ENCODE measurements at places on chromosomes 5 and 9.
A peak's percentile ranks its signal among the peaks of the same experiment; 100 is the strongest.

- no peak for DNase-seq
Observed at GRCh38 chr5:107393851-107394250, 276.9 kb downstream of the EFNA5 start.

- DNase-seq = peak; percentile 79
Observed at GRCh38 chr5:15501091-15501791, 1.3 kb downstream of the FBXL7 start.

DNA sequence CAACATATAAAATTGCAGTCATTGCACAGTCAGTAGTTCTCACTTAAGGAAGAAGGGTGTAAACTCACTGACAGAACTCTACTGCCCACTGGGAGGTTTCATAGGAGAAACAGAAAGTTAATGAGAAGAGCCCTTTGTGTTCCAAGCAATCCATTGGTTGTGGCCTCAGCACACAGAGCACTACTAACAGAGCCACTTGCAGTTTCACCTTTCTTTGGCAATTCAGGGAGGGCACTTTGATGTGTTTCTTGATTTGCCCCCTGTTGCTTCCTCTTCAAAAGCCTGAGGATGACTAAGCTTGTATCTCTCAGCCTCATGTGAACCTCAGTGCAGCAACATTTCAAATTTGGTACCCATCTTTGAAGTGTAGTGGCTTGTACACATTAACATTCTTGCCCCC is 409.4 kb downstream of the DMRTA1 start:
- no peak for DNase-seq

DNA sequence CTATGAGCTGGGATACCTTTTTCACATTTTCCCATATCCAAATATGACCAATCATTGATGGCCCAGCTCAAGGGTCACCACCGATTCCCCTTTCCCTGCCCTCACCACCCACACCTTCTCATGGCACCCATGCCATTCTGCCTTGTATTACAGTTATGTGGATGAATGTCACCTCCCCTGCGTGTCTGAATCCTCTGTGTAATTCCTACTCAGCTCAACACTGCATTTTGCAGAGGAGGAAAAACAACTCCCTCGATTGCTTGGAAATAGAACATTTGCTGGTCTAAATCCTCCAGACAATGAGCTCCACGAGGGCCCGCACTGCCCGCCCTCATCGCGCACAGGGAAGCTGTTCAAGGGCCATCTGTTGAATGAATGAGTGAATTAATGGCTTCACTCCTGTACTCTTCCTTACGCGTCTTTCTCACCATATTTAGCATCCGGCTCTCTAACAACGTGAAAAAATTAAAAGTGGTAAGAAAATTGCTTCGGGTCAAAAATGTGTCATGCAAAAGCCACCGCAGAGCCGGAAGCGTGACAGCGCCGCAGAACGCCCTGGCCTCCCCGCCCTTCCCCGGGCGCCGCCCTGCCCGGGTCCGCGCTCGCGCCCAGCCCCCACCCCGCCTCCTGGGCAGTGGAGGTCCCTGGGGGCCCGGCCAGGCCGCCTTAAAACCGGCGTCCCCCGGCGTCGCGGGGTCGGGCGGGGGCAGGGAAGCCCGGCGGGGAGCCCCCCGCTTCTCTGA is 704 bp downstream of the SUSD1 start:
- peak; percentile 37 for DNase-seq

DNA sequence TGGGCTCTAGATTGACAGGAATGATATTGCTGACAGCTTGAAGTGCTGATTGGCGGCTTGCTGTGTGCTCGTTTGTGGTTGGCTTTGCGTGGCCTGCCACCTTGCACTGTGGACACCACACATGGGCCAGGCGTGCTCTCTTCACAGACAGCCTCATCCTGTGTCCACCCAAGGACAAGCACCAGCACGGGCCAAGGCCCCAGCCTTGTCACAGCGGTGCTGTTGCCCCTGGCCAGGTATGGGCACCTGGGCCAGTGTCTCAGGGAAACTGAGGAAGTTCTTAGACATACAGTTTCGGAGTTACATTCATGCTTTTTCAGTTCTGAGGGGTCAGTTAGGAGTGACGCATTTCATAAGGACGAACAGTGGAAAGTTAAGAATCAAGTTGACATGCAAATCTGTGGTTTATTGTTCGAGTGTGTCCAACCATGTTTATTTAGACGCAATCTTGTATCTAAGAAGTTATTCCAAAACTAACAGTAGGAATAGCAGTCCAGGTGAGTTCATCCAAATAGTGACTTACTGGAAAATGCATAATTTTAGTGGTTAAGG is 125.9 kb downstream of the EHMT1 start:
- no peak for DNase-seq

- peak; percentile 89 for DNase-seq
Observed at GRCh38 chr5:125198270-125198974, 452.0 kb upstream of the ZNF608 start.

GRCh38 chr5:113378081-113378480 is 56.7 kb downstream of the TSSK1B start:
- no peak for DNase-seq

- DNase-seq = no peak
Observed at GRCh38 chr5:127406326-127407121, 110.9 kb upstream of the PRRC1 start.

- no peak for DNase-seq
Observed at GRCh38 chr5:26868504-26868903, 169.9 kb downstream of the CDH9 start.

DNA sequence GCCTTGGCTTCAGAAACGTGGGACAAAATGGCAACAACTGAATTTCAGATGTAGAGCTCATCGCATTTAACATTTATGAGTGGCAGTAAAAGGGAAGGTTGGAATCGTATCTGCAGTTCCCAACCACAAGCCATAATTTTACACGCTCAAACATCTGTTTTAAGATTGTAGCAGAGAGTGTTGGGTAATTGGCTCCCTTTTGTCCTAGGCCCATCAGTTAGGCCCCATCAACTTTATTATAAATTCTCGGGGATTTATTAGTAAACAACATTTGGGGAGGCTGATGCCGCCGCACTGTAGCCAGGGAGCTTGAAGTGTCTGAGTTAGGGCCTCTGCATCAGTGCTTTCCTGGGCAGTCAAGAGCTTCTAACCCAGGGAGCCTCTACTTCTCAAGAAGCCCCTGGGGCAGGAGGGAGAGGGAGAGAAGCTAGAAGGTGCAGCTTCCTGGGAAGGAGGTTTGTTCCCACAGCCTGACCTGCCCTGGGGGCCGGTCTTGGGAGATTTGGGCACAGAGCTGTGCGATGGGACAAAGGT is 66.2 kb downstream of the HSPA4 start:
- DNase-seq = no peak

DNA sequence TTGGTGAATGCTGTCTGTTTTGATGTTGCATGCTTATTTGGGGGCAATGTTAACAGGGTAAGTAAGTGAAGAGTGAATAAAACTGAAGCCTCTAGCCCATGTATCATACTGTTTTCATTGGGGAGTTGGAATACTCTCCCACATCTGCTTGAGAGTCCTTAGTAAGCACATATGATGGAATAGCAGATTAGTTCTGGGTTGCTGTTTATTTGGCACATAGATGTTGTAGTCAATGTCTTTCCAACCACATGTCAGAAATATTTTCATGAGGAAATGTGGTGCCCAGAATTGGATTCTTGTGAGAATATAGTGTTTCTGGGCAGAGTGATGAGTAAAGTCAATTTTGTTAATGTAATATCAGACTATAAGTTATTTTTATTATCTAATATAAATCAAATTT is 611.7 kb upstream of the FTMT start:
- DNase-seq = peak; percentile 12

GRCh38 chr5:135930949-135931295 is 23.9 kb downstream of the LECT2 start:
- no peak for DNase-seq

- no peak for DNase-seq
Observed at GRCh38 chr5:64969578-64969977, 200.8 kb downstream of the CWC27 start.

- no peak for DNase-seq
Observed at GRCh38 chr9:31519424-31519823, 865.0 kb upstream of the ACO1 start.

DNA sequence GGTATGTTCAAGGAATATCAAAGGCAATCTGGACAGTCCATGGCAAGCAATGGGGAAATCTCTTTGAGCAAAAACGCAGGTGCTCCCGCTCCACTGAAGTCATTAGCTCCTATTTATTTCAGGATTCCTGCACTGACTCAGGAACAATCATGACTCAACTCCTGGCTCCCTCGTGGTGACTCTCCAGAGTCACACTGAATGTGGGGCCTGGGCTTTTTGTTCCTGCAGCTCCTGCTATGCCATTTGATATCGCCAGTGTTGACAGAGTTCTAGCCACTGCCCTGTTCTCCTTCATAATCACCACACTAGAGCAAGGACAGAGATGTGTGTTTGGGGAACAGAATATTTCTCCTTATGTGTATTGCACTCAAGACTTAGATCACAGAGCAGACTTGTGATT is 187.2 kb upstream of the ZNF462 start:
- DNase-seq = no peak

- DNase-seq = no peak
Observed at GRCh38 chr5:122612901-122613300, 162.0 kb upstream of the SNX2 start.

DNA sequence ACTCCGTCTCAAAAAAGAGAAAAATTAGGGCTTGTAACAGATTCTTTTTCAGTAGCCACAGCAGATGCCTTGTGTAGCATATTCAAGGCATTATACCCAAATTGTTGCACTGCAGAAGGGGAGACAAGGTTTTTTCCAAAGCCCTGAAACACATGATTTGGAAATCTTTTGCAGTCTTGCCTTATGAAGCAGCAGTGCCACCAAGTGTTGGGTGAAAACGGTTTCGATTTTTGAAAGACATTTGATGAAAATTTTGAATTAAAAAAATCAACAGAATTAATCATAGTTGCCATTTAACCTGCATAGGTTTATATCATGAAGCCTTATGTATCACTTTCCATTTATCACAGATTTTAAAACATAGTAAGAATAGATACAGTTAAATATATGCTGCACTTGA is 479.5 kb downstream of the TAF11L14 start:
- peak; percentile 10 for DNase-seq

DNA sequence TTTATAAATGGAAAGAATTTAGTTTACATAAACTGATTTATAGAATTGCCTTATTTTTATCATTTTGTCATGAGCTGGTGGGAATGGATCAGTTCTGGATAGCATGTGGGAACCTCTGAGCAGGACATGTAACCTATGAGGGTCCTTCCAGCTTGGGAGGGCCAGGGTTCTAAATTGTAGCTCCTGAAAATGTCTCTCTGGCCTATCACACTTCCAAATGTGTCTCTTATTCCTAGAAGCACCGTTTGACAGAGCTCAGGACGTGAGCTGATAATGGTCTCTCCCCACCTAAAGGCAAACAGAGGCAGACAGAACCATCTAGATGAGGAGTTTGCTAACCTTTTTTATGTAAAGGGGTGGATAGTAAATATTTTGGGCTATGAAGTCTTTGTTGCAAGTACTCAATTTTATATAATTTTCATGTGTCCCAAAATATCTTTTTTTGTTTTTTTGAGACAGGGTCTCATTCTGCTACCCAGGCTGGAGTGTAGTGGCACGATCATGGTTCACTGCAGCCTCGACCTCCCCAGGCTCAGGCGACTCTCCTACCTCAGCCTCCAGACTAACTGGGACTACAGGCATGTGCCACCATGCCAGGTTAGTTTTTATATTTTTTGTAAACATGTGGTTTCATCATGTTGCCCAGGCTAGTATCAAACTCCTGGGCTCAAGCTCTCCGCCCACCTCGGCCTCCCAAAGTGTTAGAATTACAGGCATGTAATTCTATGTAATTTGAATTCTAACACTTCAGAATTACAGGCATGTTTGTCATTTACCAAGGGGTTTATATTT is 4.0 kb downstream of the TRAF1 start:
- DNase-seq = no peak

- DNase-seq = no peak
Observed at GRCh38 chr9:124222109-124222508, 35.6 kb upstream of the NEK6 start.

DNA sequence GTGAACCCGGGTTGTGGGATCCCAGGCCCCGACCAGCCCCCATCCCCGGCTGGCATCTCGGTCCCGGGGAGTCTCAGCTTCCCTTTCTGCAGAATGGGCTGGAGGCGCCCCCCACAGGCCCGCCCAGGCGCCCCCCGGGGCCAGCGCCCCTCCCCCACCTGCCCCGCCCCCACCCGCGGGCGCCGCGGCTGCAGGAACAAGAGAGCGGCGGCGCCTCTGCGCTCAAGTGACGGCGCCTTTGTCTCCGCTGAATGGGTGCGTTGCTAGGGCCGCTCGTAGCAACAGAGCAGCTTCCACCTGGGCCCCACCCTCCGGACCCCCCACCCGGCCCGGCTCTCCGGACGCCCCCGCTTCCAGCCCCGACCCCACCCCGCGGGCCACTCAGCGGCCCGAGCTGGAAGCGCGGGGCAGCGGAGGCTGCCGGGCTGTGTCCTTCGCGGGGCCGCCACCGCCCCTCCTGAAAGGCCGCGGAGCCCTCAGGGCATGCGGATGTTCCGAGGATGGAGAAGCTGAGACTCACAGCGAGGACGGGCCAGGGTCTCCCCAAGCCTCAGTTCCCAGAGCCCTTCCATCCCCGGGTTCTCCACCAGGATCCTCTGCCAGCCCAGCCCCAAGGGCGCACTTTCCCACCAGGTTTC is 27.5 kb downstream of the ADGRD2 start:
- no peak for DNase-seq

DNA sequence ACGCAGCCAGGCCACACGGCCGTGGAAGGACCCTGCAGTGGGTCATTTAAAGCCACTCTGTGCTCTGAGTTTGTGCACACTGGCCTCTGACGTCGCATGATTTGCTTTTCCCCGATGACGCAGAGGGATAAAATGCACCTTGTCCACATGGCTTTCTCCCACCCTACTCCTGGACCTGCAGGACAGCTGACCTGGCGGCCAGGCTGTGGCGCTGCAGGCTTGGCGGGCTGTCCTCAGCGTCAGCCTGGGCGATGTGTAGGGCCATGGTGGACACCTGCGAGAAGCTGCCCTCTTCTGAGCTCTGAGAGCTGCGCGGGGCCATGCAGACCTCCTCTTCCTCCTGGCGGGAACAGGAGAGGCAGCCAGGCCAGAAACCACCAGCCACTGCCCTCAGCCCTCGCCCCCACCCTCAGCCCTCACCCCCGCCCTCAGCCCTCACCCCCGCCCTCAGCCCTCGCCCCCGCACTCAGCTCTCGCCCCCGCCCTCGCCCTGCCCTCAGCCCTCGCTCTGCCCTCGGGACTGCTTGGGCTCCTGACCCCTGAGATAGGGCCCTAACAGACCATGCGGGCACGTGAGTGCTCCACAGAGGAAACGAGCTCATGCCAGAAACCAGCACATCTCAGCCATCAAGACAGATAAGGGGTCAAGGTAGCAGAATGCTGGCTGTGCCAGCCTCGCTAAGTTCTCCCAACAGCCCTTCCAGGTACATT is 20.0 kb upstream of the SCGB3A1 start:
- no peak for DNase-seq

DNA sequence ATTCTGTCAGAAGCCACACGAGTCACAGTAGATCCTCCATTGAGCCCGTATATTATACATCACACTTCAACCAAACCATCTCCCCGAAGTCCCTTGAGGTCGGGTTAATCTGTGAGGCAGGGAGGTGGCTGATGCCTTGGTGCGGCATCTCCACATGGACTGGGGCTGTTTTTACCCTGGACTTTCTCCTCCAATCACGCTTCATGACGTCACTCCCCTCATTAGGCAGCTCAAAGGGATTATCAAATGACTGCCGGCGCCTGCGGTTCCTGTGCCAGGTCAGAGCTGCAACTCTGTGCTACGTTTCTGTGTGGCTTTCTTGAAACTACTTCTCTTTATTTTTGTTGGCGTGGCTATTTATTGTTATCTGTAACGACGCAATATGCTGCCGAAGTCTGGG is 53.7 kb downstream of the TMOD1 start:
- DNase-seq = no peak

- no peak for DNase-seq
Observed at GRCh38 chr9:13017260-13017659, 242.4 kb downstream of the LURAP1L start.
